Stimulated activated CD4-positive, alpha-beta T cell treated with anti-CD3 and anti-CD28 coated beads, Interleukin-12 subunit alpha, Interleukin-12 subunit beta, amount 100 ng/mL, for 4 hours (primary cell): ENCODE measurements at places on chromosomes 1 and 21.

DNA sequence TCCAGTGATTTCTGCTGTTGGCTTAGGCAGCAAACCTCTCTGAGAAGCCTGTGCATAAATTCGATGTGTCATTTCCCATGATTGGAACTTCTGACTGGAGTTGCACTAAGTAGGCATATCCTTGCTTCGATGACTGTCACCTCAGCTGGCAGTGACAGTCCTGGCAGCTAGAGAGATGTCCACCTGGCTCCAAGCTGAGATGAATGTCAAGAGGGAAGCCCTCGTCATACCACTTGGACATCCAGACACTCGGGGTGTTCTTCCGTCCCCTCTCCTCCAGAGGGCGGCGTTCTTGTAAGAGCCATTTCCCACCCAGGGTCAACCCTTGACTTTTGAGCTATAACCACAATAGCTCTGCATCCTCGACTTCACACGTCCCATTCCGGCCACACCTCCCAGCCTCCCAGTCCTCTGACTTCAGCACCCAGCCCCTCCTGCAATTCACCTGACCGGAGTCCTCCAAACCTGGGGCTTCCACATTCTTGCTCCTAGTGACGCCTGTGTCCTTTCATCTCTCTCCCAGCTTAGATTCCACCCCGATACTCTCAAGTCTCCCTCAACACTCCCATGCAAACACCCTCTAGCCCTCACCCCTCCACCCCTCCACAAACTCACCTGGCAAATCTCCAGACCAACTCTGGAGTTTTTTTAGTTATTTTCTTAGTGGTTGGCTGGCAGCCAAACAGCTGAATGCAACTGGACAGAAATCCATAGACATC, 17.3 kb downstream of the CA6 start:
- DNase-seq, result no peak

GRCh38 chr1:84781946-84782771, 91.9 kb upstream of the SSX2IP start:
- peak; percentile 81 for DNase-seq

DNA sequence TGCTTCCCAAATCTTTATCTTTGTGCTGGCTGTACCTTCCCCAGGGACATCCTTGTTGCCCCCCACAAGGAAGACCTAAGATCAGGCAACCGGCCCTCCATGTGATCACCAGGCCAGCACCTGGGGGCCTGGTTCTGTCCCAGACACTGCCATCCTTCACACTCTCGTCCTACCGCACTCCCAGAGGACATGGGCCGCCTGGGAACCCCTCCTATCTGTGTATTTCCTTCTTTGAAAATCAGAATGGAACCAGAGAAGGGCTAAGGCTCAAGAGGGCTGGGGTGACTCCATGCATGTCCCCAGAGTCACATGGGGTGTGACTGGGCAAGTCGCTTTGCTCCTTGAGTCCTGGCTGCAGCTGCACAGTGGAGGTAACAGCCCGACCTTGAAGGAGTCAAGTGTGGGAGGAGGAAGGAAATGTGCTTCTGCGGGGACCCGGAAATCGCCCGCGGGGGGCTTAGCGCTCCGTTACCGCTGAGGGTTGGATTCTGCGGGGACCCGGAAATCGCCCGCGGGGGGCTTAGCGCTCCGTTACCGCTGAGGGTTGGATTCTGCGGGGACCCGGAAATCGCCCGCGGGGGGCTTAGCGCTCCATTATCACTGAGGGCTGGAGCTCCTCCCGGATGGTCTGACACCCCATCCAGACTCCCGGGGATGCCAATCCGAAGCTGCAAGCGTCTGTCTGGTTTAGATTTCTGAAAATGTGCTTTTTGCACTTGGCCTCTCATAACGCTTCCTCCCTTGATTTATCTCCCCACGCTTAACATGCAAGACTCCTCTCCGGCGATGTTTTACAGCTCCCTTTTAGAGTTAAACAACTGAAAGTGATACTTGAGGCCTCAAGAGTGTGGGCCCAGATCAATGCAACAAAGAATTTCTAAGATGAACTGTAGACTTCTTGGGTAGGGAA, 278.9 kb downstream of the NPHP4 start:
- no peak for DNase-seq

DNA sequence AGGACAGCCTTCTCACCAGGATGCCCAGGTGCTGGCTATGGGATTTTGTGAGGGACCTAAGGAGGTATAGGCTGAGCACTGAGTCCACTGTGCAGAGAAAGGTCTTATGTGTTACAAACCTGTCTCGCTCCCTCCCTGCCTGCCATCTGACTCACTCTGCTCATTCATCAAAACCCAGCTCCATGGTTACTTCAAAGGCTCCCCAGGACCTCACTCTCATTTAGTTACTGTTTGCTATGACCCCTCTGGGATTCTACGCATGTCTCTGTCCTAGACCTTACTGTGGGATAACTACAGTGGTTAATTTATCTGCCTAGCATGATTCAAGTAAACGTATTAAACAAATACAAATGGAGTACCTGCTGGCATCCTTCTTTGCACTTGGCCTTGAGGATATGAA, 211.6 kb upstream of the KIAA0040 start:
- no peak for DNase-seq

DNA sequence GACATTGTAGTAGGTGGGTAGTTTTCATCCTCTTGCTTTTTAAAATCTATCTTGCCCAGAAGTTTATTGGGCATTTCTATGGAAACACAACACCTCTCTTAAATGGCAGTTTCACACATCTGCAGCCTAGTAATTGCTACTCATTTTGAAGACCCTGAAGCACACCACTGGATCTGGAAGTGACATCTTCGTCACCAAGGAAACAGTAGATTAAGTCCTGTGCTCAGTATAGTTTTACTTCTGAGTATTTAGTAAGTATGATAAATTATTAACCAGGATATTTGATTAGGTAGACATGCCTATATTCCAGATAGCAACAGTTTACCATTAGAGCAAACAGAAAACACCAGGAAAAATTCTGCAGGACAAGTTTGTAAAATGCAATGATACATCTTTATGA, 48.7 kb downstream of the UCK2 start:
- no peak for DNase-seq

DNA sequence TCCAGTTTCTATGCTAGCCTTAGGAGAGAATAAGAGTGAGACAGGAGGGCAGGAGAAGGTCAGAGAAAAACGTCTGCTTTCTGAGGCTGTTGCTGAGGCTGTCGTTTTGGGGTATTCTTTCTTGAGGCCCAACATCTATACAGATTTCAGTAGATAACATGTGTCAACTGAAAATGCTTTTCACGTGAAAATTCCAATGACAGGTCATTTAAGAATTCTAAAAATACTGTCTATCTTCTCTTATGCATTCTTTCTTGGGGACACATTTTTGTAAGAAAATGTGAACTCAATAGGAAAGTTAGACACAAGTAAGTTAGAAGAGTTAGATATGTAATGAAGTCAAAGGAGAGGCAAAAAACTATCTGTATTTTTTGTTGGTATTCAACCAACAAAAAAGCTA, 150.8 kb downstream of the TGFB2 start:
- DNase-seq, result no peak

DNA sequence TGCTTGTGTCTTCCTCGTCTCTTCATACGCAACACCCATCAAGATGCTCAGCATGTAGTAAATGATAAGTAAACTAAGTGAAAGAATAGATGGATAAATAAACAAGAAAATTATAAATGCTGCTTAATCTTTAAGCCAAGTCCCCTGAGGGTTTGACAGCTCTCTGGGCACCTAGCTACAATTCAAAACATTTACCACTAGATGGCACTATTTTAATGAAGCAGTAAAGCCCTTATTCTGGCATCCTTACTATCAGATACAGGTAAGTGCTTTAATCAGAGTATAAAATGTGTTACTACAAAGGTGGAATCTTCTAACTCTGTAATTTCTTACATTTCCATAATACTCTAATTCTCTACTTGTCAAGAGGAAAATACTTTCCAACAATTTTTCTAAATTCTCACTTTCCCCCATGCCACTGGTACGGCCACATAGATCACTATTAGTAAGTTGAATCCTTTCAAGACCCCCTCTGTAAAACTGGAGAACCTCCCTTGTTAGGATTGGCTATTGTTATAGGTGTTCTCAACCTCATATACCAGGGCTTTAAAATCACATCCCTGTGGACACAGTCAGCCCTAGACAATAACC, 137.8 kb downstream of the BARHL2 start:
- DNase-seq, result no peak

- DNase-seq, result peak; percentile 28
These were observed 746 bp downstream of the AK4 start for GRCh38 chr1:65148548-65149350.

GRCh38 chr1:30756545-30757351, 826 bp downstream of the LAPTM5 start:
- DNase-seq, result peak; percentile 42

DNA sequence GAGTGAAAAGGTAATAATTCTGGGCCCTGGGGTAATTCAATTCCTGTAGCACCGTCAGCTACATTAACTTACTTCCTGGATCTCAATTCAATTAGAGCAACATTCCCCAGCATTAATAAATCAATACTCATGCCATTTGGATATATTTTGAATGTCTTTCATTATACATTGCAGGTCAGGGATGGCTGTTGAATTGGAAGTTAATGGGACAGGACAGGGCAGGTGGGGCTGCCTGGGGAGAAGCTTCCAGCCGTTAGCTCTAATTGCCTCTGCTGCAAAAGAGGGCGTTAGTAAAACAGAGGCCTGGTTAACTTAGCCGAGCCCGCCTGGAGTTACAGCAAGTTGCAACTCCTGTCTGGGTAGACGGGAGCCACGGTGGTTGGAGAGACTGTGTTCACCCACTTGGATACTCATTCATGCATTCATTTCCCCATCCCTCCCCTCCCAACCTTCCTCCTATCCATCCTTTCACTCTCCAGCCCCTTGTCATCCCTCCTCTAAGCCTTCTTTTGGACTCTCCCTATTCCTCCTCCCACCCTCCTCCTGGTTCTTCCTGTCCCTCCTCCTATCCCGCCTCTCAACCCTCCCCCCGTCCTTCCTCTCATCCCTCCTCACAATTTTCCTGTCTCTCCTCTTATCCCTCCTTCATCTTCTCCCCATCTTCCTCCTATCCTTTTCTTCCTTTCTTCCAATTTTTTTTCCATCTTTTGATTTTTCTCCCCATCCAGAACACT, 137.6 kb upstream of the RUNX3 start:
- no peak for DNase-seq

DNA sequence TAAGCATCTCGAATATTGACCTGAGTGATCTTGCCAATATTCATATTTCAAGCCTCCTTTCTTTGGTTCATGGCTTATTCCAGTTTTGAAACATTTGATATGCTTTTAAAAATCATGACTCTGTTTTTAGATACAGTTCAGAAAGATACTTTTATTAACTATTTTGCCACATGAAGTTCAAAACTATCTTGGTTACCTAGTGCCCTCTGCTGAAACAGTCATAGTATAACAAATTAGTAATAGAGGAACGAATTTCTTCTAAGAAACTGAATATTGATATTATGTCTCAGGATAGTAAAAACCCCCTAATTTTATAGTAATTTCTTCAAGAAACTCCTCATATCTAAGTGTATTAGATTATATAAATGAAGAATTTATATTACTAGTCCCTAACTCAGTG, 52.6 kb upstream of the RC3H1 start:
- DNase-seq, result no peak

GRCh38 chr1:178330153-178330552, 166.6 kb downstream of the CLEC20A start:
- no peak for DNase-seq

DNA sequence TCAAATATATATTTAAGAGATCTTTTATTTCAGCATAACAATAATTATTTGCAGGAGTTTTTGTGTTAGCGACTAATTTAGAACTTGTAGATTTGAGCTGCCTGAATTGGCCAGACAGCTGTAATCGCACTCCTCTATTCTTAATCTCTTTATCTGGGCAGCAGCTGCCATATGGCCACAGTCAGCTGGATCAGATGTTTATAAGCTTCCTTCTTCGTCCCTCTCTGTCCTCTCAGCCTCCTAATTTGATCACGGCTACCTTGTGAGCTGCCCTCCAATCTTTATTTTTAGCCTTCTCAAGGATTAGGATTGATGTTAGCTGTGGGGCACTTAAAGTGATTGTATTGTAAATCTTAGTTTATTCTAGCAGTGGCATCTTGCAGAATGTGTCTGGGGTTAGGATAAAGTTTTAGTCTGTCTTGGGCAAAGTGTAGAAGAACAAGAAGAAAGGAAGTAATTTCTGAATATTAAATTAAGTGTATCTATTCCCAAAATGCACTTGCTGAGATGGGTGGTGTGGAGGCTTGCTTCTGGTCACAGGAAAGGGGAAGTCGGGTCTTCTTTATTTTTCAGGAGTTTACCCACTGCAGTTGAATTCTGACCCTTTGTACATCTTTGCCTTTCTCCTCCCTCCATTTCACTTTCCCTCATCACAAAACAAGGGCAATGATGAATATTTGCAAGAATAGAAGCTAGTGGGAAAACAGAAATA, 1.1 kb downstream of the ZBTB18 start:
- no peak for DNase-seq

DNA sequence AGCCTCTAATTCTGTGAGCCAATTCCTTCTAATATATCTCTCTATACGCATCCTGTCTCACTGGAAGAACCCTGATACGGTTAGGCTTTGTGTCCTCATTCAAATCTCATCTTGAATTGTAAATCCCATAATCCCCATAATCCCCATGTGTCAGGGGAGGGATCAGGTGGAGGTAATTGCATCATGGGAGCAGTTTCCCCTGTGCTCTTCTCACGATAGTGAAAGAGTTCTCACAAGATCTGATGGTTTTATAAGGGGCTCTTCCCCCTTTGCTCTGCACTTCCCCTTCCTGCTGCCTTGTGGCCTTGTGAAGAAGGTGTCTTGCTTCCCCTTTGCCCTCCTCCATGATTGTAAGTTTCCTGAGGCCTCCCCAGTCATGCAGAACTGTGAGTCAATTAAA, 116.1 kb downstream of the MRPS6 start:
- no peak for DNase-seq

GRCh38 chr1:9111357-9111691, 17.6 kb downstream of the GPR157 start:
- DNase-seq, result no peak

DNA sequence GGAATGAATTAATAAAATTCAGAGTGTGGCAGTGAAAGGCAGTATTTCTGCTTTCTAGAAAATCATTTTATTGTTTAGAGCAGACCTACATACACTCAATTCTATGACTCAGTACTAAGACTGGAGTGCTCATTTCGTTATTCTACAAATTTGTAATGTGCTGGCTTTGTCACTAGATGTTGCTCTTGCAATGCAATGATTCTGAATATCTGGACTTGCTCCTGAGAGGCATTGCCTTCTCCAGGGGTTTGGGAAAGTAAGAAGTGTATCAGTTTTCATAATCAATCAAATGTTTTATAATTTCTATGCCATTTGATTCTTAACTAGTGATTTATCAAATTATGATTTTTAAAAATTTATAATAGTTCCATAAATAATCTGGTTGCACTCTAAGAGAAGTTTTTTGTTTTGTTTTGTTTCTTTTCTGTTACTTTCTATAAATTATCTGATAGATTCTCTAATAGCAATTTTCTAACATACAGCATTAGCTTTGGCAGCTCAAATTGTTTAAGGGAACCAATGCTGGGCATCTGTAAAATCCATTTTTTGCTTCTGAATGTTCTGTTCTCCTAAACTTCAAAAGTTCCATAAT, 280.5 kb upstream of the SGIP1 start:
- DNase-seq, result no peak

GRCh38 chr1:42783092-42783491, 1.7 kb upstream of the TMEM269 start:
- no peak for DNase-seq

- DNase-seq, result no peak
These were observed 9.7 kb downstream of the SELE start for GRCh38 chr1:169724168-169724567.

- DNase-seq, result no peak
These were observed 177.7 kb downstream of the NCAM2 start for GRCh38 chr21:21175798-21176334.
